ENCODE measurements at places on chromosomes 1 and 21.

GRCh38 chr1:65992831-65993271 is 200.2 kb downstream of the PDE4B start:
- DNase-seq, result no peak

- no peak for DNase-seq
Observed at GRCh38 chr1:35838693-35839245, 31.0 kb downstream of the AGO4 start.

DNA sequence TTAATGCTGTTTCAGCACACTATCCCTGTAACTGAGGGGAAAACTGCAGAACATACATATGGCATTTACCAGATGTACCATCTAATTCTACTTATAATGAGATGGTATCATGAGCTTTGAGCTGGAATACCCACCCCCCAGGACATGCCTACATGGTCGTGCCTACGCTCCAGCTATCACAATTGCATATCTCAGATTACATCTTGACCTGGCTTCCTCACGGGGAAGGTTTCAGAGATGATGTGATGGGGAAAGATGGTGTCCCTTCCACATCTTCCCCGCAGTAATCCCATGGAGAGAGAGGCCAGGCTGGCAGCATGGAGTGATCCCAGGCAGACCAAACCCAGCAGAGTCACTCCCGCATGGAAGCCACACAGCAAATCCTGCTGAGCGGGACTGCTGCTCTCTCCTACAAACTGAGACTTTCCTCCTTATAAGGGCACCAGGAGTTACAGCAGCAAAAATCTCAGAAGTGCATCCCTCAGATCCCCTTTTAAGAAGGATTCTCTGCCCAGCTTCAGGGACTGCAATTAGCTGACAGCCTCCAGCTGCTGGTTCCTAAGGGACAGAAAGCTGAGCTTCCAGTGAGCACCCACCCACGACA is 67.1 kb downstream of the KCNH1 start:
- no peak for DNase-seq

DNA sequence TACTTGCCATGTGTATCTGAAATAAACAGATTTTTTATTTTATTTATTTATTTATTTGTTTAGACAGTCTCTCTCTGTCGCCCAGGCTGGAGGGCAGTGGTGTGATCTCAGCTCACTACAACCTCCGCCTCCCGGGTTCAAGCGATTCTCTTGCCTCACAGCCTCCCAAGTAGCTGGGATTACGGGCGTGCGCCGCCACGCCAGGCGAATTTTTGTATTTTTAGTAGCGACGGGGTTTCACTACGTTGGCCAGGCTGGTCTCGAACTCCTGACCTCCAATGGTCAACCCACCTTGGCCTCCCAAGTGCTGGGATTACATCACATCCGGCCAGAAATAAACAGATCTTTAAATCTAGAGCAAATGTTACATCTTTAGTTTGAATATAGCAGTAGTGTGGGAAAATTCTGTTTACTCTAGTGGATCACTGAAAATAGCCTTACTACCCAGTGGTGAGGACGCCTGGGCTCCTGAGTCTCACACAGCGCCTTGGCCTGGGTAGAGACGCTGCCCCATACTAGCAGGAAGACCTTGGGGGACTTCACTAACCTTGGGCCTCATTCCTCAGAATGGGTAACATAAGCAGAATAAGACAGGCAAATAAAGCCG is 709 bp downstream of the GART start:
- DNase-seq, result no peak
